ENCODE measurements at places on chromosomes 6 and 20. TPM values are rescaled to one million over a fixed set of nuclear protein-coding genes. Genes with fewer than 3 reads are reported as not detected.

SULF2 gene
- 127 TPM for total RNA-seq

FRS3 gene
- 0.95 TPM for total RNA-seq

RIPPLY2 gene
- total RNA-seq: 0.17 TPM

PLCB4 gene
- 4.8 TPM for total RNA-seq

PLCB1 gene
- 20.0 TPM for total RNA-seq

KCNG1 gene
- 2.8 TPM for total RNA-seq

IL17F gene
- total RNA-seq: not detected

KCNS1 gene
- total RNA-seq: 0.09 TPM

TMEM200A gene
- 0.43 TPM for total RNA-seq

RAET1G gene
- total RNA-seq: not detected

MAP3K4 gene
- total RNA-seq: 17.4 TPM

PLN gene
- not detected for total RNA-seq

MTHFD1L gene
- total RNA-seq: 40.2 TPM

CYP21A2 gene
- under 0.01 TPM for total RNA-seq

LTA gene
- total RNA-seq: not detected

PI16 gene
- total RNA-seq: under 0.01 TPM

LST1 gene
- 0.26 TPM for total RNA-seq

ADTRP gene
- total RNA-seq: 0.11 TPM

KATNA1 gene
- 21.1 TPM for total RNA-seq

MAP7 gene
- 0.60 TPM for total RNA-seq

ELOVL2 gene
- total RNA-seq: not detected

GNMT gene
- 0.17 TPM for total RNA-seq

MLN gene
- total RNA-seq: not detected

All from dermis lymphatic vessel endothelial cell (primary cell).